ENCODE measurements at places on chromosomes 2 and 18.

- DNase-seq = no peak
Observed at GRCh38 chr2:97991081-97991856, 4.5 kb downstream of the TMEM131 start.

- DNase-seq = no peak
Observed at GRCh38 chr2:198546122-198546521, 741.7 kb downstream of the PLCL1 start.

- no peak for DNase-seq
Observed at GRCh38 chr2:30686000-30686399, 121.2 kb downstream of the CAPN13 start.

GRCh38 chr2:156480376-156480775 lies 44.2 kb downstream of the GPD2 start:
- no peak for DNase-seq

GRCh38 chr18:57243624-57244179 lies 96.8 kb downstream of the BOD1L2 start:
- no peak for DNase-seq

- no peak for DNase-seq
Observed at GRCh38 chr2:160751021-160751420, 257.4 kb upstream of the RBMS1 start.

- no peak for DNase-seq
Observed at GRCh38 chr2:138018866-138019688, 54.8 kb downstream of the HNMT start.

- no peak for DNase-seq
Observed at GRCh38 chr2:61785583-61785982, 68.3 kb downstream of the FAM161A start.

- DNase-seq = no peak
Observed at GRCh38 chr2:14975381-14975780, 342.9 kb downstream of the LRATD1 start.

- no peak for DNase-seq
Observed at GRCh38 chr2:235325151-235325550, 168.7 kb upstream of the AGAP1 start.

GRCh38 chr2:101704816-101705578 lies 7.5 kb downstream of the MAP4K4 start:
- DNase-seq = no peak
